ENCODE measurements at places on chromosomes 1 and 21.
A peak's percentile ranks its signal among the peaks of the same experiment; 100 is the strongest.

DNA sequence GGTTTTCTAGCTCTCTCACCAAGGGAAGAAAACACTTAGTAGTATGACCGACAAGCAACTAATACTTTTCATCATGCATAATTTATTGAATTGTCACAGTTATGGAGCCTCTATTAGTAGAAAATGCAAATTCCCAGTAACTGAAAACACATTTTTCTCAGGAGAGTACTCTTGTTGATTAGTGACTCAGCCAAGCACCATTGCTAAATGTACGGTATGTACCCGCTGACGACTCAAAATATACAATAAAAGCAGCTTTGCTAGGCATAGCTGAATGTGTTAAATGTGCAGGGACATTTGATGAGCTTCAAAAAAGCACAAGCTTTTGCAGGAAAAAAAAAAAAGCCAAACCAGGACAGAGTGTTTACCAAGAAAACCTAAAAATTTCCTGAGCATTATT lies 63.9 kb downstream of the WDR64 start:
- no peak for DNase-seq

DNA sequence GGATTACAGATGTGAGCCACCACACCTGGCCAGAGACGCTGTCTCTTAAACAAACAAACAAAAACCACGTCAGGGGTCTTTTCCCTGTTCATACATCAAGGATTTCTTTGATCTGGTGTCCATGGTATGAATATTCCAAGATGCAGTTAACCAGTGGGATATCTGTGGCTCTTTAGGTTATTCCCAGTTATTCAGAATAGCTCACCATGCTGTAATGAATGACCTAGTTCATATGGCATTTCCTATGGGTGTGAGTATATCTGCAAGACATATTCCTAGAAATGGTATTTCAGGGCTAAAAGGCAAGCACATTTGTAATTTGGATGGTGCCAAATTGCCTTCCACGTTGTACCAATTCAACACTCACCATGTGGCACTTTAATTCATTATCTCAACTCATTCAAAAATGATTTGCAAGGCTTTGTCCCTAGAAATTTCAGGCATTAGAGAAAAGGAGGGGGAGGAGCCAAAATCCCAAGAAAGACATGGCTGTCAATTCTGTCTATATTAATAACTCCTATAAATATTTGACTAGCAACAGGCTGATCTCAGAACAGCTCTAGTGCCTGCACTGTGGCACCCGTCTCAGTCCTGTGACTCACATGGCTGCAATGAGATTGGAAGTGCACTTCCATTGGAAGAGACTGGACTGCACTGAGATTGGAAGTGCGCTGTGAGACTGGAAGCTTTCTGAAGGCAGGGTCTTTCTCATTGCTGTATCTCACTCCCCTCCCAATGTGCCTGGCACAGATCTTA lies 6.0 kb upstream of the STMN1 start:
- no peak for DNase-seq

DNA sequence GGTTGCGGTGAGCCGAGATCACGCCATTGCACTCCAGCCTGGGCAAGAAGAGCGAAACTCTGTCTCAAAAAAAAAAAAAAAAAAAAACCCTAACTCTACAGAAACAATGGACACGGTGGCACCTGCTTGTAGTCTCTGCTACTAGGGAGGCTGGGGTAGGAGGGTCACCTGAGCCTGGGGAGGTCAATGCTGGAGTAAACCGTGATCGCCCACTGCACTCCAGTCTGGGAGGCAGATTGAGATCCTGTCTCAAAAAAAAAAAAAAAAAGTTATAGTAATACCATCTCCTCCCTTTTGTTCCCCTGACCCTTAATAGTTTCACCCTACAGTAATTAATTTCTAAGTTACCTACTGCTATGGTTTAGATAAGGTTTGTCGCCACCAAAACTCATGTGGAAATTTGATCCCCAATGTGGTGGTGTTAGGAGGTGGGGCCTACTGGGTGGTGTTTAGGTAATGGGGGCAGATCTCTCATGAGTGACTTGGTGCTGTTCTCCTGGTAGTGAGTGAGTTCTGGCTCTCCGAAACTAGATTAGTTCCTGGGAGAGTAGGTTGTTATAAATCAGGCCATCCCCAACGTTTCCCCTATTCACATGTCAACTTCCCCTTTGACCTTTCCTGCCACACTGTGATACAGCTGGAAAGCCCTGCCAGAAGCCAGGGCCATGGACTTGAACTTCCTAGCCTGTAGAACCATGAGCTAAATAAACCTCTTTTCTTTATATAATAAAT lies 9.8 kb downstream of the FBXO42 start:
- DNase-seq = no peak

DNA sequence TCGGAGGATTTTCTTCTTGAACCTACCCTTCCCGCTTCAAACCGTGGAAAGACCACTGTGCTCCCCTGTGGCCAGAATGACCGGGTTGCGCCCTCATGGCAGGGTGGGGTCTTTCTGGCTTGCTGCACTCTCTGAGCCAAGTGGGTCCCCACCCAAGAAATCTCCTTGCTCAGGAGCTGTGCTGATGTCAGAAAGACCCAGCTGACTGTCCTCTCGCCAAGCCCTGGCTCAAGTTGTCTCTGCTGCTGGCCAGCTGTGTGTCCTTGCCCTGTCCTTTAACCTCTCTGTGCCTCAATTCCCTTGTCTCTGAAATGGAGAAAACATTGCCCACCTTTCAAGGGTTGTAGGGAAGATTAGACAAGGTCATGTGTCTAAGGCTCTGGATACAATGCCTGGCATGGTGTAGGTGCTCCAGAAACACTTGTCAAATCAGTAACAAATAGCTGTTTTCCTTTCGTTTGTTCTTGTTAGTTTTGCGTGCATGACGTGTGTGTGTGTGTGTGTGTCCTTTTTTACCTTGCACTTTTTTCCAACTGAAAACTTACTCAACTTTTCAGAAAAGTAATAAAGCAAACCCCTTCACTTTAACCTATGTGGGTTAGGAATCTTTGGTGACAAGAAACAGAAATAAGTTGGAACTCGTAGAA lies 41.1 kb upstream of the RPL11 start:
- no peak for DNase-seq

DNA sequence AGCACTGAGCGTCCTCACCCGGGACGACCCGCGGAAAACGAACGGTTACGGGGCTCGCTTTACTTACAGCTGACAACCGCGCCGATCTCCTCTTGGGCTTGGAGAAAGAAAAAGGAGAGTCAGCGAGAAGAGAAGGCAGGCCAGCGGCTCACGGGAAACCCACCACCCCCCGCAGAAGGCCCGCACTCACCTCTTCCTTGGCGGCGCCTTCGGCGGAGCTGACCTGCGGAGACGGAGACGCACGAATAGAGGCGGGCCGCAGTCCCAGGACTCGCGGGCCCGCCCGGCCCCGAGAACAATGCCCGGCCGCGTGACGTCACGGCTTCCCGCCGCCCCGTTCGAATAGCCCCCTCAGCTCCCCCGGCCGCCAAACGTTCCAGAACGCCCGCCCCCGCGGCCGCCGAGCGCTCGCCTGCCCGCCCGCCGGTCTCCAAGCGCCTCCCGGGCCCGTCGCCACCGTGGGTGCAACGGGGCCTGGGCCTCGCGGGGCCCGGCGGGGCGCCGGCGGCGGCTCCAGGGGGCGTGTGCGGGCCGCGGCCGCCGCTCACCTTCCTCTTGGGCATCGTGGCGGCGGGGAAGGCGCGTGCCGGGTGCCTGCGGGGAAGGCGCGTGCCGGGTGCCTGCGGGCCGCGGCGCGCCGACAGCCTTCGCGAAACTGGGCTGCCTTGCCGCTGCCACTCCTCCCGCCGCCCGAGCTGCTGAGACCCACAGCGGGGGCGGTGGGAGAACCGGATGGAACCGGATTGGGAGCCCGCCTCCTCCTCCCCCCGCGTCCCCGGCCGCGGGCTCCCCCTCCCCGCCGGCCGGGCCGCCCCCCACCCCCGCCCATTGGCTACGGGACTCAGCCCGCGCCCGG lies at the start of gene HMGN1:
HMGN1 (minus strand) TSS at position 734 of the 856 bp plus-strand sequence; CDS start at position 563, 171 bp downstream.
- DNase-seq = peak; percentile 43

GRCh38 chr1:150530491-150531159 lies 15.1 kb downstream of the FALEC start:
- no peak for DNase-seq

- no peak for DNase-seq
These were observed 22.8 kb upstream of the SGIP1 start for GRCh38 chr1:66511118-66511517.

DNA sequence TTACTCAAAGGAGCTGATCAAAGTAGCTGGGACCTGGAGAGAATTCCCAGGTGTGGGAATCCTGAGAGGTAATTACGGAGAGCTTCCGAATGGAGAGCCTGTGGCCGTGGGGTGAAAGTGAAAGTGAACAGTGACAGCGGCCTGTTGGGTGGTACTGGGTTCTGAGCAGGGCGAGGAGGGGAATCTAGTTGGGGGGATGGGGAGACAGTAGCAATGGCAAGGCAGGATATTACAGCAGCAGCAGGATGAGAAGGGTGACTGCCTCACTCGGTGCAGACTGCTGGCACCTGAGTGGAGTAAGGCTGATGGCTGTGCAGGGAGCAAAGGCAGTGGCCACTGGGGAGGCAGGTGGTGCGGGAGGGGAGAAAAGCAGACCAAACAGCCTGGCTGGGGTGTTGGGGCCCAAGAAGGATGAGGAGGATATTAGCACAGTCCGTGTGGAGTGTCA lies 70.3 kb upstream of the PRDX6 start:
- no peak for DNase-seq

DNA sequence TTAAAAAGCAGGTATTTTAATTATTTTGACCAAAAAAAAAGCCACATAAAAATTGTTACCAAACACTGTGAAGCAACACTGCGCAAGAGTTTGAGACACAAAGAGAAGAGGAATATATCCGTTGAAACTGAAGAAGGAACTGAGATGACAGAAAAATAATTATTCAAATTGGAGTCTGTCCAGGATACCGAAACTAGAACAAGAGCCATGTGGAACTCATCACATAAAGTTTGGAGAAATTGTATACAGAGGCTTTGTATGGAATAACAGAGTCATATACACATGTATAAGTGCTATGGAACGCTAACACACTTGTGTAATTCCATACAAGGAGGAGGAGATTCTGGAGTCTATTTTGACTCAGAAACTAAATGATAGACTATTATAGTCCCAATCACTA lies 675.1 kb upstream of the ADGRL2 start:
- no peak for DNase-seq

GRCh38 chr1:244254467-244254866 lies 197.2 kb downstream of the ADSS2 start:
- DNase-seq = no peak

DNA sequence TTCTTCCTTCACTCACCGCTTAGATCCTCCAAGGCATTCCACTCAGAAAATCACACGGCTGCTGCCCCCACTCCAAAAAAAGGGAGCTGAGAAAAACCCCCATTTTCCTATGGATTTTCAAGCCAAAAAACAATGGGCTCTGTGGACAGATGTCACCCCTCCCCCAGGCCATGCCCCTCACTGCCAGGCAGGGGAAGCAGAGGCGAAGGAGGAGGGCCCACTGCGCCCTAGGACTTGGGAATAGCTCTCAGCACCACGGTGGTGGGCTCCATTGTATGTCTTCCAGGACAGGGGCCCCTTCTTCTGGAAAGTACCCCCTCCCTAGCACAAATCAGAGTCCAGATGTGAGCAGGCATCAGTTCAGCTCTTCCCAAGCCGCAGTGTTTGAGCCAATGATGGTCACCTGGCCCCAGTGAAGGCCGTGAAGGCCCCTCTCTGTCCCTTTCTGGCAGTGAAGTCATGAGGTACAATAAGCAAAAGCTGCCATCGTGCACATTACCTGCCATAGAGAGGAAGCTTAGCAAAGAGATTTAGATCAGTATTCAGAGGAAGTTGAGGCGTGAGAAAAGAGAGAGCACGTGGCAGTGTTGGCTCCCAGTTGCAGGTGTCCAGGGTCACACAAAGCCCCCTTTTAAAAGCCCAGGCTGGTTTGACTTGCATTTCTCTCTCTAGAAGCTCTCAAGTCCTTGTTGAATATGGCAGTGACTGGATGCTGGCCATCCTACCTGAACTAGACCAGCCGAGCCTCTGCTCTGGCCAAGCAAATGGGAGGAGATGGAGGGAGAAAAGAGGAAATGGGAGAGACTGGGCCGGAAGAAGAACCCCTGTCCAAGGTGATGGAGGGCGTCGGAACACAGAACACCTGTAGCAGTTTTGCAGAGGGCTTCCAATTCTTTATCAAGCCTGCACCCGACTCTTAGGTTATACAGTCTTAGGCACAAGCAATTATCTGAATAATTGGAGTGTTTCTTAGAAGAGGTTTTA lies 149.0 kb downstream of the TOMM20 start:
- no peak for DNase-seq

GRCh38 chr21:42486531-42486930 lies 9.5 kb downstream of the RSPH1 start:
- DNase-seq = no peak

- peak; percentile 80 for DNase-seq
These were observed 64.9 kb upstream of the FCGR2A start for GRCh38 chr1:161440312-161440894.

- no peak for DNase-seq
These were observed 159.0 kb upstream of the CD34 start for GRCh38 chr1:208069908-208070307.

DNA sequence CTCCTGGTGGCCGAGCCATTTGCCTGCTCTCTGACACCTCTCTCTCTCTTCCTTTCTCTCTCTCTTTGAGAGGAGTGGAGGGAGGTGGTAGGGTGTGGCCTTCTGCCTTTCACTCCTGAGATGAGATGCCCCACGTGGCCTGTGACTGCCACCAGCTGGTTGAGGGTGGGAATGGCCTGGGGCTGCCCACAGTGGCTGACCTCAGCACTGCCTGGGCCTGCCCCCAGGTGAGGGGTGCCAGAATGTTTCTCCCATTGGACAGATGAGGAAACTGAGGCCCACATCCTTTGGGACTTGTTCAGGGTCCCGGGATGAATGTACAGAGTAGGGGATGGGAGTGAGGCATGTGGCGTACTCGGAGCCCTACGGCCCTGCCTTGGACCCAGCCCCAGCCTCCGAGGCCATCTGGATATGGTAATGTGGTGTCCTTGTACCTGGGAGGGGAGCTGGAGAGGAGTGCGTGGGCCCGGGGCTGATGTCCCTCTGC lies 12.7 kb upstream of the C1orf167 start:
- DNase-seq = no peak

DNA sequence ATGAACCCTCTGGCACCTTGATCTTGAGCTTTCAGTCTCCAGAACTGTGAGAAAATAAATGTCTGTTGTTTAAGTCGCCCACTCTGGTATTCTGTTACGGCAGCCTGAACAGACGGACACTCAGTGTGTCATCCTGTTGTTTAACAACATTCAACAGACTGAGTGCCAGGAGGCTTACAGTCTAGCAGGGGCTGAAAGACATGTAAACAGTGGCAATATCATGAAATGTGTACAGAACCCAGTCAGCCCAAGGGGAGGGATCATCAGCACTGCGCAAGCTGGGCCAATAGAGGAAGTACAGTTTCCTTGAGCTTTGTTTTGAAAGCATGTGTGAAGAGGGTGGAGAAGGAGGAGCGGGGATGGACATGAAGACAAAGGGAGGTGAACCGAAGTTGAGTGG lies 13.6 kb downstream of the DIP2A start:
- DNase-seq = no peak

GRCh38 chr1:86150553-86151055 lies 6.0 kb downstream of the COL24A1 start:
- no peak for DNase-seq

GRCh38 chr1:231020816-231021215 lies 19.2 kb downstream of the FAM89A start:
- DNase-seq = no peak

Measured in NCI-H460 (cell line).